Activated naive CD8-positive, alpha-beta T cell treated with anti-CD3 and anti-CD28 coated beads for 36 hours (primary cell): ENCODE measurements at places on chromosomes 12 and 14. TPM values are rescaled to one million over a fixed set of nuclear protein-coding genes. Genes with fewer than 3 reads are reported as not detected.
A peak's percentile ranks its signal among the peaks of the same experiment; 100 is the strongest.

CACNA1C gene
- 0.02 TPM for total RNA-seq

- H3K27ac ChIP-seq: peak overlapping the region; percentile 36
- peaks cover 4% of the 10 kb centered on the region for H3K36me3 ChIP-seq
- no peak for DNase-seq
- peaks cover 43% of the 10 kb centered on the region for H3K4me1 ChIP-seq
- H3K27me3 ChIP-seq: no peaks in the 10 kb centered on the region
Measured at GRCh38 chr14:65321370-65321875, 91.1 kb upstream of the FUT8 start.

- H3K4me1 ChIP-seq: no peaks in the 10 kb centered on the region
- no peaks in the 10 kb centered on the region for H3K36me3 ChIP-seq
- no peak overlapping the region for H3K4me3 ChIP-seq
- no peak for DNase-seq
Measured at GRCh38 chr12:114368685-114369452, 37.1 kb downstream of the TBX5 start.

GRCh38 chr12:91140026-91140931, 29.0 kb upstream of the LUM start:
- no peaks in the 10 kb centered on the region for H3K36me3 ChIP-seq
- H3K4me1 ChIP-seq: no peaks in the 10 kb centered on the region
- H3K27ac ChIP-seq: no peak overlapping the region
- no peak overlapping the region for H3K4me3 ChIP-seq
- no peak for DNase-seq
- H3K27me3 ChIP-seq: peaks cover 2% of the 10 kb centered on the region

- peaks cover 10% of the 10 kb centered on the region for H3K27me3 ChIP-seq
- no peaks in the 10 kb centered on the region for H3K36me3 ChIP-seq
- no peak overlapping the region for H3K27ac ChIP-seq
- no peak for DNase-seq
- H3K4me3 ChIP-seq: no peak overlapping the region
Measured at GRCh38 chr14:99632410-99633035, 12.4 kb upstream of the HHIPL1 start.
